ENCODE measurements at places on chromosomes 6 and 20.

GRCh38 chr20:32521780-32522525, 63.2 kb downstream of the NOL4L start:
- DNase-seq = no peak

- no peak for DNase-seq
Observed at GRCh38 chr20:47664744-47665143, 120.5 kb downstream of the SULF2 start.

GRCh38 chr6:115986026-115986425, 74.7 kb downstream of the FRK start:
- no peak for DNase-seq

GRCh38 chr20:33099843-33100538, 20.5 kb downstream of the BPIFB4 start:
- no peak for DNase-seq

DNA sequence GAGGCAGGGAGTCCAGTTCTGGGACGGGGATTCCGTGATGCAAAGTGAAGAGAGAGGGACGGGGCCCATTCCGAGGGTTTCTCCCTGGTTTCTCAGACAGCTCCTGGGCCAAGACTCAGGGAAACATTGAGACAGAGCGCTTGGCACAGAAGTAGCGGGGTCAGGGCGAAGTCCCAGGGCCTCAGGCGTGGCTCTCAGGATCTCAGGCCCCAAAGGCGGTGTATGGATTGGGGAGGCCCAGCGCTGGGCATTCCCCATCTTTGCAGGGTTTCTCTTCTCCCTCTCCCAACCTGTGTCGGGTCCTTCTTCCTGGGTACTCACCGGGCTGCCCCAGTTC, 35.9 kb upstream of the HLA-G start:
- DNase-seq = no peak

DNA sequence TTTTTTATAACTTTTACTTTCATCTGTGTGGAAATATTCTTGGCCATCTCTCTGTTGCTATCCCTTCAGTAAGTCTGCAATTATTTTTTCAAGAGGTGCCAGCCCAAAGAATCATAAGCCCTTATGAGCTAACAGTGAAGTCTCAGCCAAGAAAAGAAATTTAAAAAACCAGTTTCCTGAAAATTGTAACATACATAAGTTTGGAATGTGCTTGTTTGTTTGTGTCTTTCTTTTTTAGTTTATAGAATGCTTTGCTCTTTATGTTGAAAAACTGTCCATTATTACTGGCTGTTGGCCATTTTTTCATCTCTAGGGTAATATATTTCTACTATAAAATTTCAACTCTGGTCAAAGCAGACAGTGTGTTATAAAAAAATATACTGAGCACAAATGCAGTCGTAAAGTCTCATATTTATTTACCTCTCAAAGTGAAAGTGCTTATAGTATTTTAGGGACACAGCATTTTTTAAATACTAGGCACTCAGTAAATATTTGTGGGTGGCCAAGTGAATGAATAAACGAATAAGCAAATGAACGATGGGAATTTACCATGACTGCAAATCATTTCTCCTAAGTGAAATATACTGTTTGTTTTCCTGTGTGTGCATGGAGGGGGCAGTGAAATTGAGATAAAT, 659.7 kb downstream of the KIF16B start:
- DNase-seq = no peak

DNA sequence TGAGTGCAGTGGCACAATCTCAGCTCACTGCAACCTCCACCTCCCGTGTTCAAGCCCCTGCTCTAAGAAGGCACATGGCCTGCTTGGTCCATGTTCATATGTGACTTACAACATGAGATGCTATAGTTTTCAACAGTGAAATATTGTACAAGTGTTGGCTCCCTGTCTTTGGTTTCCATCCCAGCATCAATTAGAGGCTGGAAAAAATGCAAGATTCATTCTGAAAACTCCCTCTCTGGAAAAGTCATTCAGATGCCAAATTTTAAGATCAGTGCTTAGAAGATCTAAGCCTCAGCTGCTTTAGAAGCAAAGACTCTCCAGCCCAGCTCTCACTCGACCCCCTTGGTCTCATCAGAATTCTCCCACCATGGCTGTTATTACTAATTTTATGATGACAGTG, 398.9 kb downstream of the KIF16B start:
- no peak for DNase-seq

DNA sequence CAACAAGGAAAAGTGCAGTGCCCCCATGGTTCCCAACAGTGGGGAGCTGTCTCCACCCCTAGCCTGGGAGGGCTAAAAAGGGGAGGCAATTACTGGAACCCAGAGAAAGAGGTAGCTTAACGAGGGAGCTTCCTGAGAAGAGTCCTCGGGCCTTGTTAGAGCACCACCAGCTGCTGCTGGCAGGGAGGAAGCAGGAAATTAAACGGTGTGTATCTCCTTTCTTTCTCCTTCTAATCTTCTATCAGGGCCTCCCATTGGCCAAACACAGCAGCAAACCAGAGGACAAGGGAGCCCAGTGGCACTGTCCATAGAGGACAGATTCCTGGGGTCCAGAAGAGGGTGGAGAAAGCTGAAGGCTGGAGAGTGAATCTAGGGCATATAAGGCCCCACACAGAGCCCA, 7.6 kb upstream of the BTN2A2 start:
- no peak for DNase-seq

DNA sequence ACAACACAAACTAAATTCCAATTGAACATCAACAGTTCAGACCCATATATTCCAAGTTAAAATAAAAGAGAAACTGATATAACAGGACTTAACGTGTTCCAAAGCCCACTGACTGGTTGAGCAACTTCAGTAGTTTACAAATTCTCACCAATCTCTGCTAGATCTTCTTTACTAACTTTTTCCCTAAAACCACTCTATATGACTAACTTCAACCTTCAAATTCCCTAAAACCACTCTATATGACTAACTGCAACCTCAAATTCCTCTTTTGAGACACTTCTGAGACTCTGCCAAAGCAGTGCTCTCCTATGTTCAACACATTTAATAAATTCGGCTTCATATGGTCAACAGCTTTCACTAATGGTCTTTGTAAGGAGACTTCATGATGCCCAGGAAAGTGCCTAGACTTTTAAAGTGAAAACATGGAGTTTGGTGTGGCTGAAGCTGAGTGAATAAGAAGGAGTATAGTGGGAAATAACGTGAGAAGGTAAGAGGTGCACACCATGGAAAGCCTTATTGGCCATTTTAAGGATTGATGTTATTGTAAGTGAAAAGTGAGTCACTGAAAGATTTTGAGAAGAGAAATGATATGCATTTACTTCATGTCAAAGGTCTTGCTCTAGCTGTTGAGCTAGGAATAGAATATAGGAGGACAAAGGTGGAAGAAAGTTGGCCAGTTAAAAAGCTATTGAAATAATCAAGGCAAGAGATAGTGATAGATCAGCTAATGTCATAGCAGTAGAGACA, 134.0 kb upstream of the HCRTR2 start:
- DNase-seq = peak; percentile 44

DNA sequence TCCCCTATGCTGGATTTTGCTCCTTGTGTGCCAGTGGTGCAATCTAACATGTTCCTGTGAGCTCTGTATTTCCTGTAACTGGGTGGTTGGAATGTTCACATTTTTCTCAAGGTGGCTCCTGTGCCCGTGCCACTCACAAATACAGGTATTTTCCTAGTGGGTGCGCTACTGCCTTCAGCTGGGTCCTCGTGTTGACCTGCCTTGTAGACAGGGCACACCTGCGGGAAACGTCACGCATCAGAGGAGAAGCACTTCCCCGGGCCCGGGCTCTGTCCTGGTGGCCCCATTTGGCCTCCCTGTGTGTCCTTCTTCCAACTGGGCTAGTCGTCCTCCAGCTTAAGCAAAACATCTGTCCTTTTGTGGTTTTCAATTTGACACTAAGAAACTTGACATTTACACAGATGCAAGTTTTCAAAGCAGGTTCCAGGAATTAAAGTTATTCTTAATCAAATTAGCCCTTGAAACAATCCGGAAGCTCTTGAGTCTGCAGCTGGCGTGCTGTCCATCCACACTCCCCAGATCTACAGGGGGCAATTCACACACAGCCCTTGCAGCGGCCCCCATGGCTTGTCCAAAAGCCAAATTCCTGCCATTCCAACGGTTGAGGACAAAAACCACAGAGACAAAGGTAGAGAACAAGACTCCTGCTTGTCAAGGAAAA, 275.1 kb downstream of the CDC5L start:
- no peak for DNase-seq

- peak; percentile 15 for DNase-seq
Observed at GRCh38 chr20:2840967-2841531, 504 bp downstream of the VPS16 start.

GRCh38 chr20:36778831-36779655, 5.5 kb upstream of the DSN1 start:
- no peak for DNase-seq

DNA sequence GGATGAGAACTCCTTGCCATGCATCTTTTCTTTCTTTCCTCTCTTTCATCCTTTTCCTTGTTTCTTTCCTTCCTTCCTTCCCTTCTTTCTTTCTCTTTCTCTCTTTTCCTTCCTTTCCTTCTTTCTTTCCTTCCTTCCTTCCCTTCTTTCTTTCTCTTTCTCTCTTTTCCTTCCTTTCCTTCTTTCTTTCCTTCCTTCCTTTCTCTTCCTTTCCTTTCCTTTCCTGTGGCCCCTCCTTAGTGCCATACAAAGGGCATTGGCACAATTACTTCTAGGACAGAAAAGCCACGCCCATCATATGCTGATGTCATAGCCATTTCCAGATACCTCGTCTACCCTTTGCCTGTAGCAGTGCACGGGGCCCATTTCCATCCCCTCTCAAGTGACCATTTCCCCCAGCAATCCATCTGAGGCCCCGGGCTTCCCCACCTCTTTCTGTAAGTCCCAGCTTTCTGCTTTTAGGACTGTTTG, 2.2 kb upstream of the CENPB start:
- DNase-seq = no peak

DNA sequence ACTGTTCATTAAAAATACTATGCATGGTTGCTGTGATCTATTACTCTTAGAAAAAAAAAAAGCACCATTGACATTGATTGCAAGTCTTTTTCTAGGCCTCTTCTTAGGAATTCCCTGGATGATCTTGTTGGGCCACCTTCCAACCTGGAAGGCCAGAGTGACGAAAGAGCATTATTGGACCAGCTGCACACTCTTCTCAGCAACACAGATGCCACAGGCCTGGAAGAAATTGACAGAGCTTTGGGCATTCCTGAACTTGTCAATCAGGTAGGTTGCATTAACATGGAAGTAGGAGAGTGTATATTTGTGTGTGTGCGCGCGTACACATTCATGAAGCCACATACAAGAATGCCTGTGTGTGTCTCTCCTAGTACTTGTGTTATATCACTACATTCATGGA, 140.4 kb downstream of the NCOA3 start:
- DNase-seq = no peak

DNA sequence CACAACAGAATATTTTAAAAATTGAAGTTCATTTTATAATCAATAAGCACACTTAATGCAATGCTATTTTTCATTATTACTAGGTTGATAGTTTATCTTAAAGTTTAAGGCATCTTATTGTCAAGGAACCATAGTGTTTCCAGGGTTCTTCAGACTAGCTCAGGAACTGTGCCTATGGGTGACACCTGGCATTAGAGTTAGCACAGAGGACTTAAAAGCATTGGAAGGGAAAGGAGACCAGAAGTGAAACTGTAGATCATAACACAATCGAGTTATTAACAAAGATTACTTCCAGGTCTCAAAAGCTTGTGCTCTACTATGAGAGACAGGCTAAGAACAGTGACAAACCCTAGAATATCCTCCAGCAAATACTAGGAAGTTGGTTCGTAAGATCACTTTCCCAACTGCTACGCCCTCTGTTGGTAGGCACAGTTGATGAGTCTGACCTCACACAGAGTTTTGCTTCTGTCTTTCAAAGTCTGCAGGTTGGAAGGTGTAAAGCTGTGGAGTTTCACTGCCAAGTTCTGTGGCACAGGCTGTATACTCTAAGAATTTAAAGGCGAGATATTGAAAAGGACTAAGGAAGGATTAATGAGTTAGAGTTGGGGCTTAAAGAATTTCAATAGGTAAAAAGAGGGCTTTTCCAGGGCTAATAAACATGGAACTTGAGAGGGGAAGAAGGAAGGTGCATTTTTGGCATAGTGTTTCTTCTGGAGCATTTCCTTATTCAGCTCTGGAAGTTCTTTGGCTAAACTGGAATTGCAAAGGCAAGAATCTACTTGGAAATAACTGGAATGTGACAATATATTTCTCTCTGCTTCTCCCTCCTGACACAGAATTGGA, 531.3 kb upstream of the JAG1 start:
- peak; percentile 13 for DNase-seq

DNA sequence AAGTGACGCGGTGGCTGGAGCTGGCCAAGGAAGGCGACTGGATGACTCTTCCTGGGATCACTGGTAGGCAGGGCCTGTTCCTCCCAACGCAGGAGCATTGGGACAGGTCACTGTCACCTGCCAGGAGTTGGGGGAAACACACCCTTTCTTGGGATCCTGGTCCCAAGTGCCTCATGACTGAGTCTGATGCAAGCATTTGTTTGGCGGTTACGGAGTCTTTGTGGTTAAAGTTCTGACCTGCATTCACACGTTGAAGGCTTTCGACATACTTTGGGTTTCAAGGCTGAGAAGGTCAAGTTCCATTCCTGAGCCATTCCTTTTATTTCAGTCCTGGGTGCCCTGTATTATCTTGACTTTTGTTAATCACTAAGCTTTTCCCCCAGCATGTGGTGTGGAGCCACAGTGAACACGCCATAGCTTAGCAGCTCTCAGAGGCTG, 6.0 kb downstream of the PNLDC1 start:
- no peak for DNase-seq

- DNase-seq = peak; percentile 32
Observed at GRCh38 chr6:108562503-108562993, 1.8 kb downstream of the FOXO3 start.

DNA sequence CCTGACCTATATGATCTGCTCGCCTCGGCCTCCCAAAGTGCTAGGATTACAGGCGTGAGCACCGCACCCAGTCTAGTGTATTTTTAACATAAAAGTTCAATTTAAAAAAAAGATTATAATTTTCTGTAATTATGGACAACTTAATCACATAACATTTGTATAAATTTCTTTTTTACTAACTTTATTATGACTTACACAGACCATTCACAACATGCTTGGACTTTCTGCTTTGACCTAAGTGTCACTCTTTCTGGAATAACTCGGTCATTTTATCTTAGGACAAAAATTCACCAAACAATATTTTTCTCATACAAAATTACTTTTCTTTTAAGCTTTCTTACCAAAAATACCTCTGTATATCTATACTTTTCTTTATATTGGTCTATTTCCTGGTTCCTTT, 15.4 kb upstream of the IL22RA2 start:
- DNase-seq = no peak

DNA sequence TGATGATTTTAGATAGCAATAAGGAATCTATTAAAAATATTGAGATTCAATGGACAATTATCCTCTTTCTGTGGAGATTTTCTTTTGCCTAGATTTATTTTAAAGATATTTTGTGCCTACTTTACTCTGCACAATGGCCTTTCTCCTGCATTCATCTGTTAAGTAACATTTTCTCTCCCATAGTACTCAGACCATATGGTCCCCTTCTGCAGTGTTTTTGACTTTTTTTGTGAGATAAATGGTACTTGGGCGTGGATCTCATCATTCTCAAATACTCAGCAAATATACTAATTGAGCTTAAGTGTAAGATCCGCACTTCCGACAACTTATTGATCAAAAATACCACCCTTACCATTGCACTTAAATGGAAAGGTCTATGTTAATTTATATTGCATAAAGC, 55.8 kb downstream of the PHACTR1 start:
- no peak for DNase-seq
